ENCODE measurements at places on chromosomes 3 and 15.

DNA sequence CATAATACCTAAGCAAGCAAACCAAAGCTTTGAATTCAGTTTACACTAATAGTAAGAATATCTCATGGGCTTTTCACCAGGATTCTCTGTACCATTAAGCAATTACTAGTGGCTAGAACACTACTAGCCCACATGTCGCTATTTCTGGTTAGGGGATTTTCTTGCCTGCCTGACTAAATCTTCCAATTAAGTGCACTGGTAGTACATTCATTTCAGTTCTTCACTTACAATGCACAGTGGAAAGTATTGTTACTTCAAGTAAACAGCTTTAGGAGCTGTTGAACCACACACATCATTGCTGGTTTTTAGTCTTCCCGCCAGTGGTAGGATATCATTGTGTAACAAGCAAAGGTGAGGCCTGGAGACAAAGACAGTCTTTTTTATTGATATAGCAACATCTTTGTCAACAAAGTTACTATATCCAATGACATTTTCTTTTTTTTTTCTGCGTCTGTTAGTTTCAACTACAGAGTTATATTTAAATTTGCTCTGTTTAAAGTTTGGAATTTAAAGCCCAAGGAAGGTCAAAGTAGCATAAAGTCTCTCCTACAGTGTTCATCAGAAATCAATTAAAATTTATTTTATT, 826.8 kb upstream of the NR2F2 start:
- DNase-seq, result no peak

GRCh38 chr3:8903191-8903590, 60.1 kb downstream of the RAD18 start:
- no peak for DNase-seq

GRCh38 chr3:30805695-30806094, 88.8 kb downstream of the GADL1 start:
- DNase-seq, result no peak

- no peak for DNase-seq
Measured at GRCh38 chr3:112437146-112438022, 61.9 kb downstream of the BTLA start.

DNA sequence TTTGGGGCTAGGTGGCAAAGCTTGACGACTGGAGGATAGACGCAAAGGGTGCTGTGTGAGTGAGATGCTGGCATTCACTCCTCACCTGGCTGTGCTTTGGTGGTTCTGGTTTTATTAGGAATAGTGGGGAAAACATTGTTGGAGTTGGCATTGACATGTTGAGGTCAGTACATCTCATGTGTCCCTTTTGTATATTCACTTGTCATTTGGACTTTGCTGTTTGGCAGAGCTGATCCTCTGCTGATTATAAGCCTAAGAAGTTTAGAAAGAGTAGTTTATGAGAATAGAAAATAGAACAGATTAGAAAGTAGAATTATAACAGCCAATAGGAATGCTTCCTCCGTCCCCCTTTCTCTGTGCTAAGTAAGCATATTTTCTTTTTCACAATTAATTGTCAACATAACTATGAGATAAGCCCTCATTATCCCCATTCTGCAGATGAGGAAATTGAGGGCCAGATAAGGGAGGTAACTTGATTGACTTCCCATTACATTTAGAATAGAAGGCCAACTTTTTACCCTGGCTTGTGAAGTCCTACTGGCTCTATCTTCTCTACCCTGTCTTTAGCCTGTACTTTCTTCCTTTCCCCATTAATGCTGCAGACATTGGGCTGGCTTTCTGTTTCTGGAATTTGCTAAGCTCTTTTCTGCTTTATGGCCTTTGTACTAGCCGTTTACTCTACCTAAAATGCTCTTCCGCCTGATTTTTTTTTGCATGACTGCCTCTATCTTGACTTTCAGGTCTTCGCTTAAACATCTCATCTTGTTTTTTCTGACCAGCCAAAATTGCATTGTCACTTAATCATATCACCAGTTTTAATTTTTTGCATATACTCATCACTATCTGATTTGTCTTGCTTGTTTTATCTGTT, 12.8 kb downstream of the ITPR1 start:
- DNase-seq, result no peak

All from stimulated activated CD4-positive, alpha-beta T cell treated with anti-CD3 and anti-CD28 coated beads, TNF-alpha, amount 100 ng/mL, for 4 hours (primary cell).